ENCODE measurements at places on chromosomes 5 and 9.

GRCh38 chr5:16726538-16726946, 109.7 kb upstream of the RETREG1 start:
- no peak for DNase-seq

DNA sequence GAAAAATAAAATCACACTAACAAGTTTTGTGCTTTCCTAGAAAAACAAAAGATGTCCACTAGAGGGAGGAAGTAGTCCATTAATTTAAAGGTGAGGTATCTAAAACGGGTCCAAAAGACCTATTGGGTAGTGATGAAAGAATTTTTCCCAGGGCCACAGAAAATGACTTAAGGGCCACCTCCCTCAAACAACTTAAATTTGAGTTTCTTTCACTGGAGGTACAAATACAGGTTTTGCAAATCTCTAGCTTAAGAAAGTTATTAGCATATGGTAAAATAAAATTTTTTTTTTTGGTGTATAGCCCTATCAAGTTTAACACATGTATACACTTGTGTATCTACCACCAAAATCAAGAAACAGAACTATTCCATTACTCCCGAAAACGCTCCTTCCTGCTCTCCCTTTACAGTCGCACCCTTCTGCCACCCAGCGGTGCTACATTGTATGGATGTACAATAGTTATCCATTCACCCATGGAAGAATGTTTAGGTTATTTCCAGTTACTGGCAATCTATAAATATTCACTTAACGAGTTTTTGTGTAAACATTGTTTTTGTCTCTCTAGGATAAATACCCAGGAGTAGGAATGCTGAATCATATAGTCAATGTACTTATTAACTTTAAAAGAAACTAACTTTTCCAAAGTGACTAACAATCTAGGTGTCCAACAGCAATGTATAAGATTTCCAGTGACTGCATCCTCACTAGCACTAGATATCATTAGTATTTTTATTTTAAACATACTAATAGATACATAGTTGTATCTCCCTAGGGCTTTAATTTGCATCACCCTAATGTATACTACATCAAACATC, 21.9 kb downstream of the DEPDC1B start:
- no peak for DNase-seq

- no peak for DNase-seq
These were observed 219.1 kb downstream of the C9orf50 start for GRCh38 chr9:129401623-129402370.

DNA sequence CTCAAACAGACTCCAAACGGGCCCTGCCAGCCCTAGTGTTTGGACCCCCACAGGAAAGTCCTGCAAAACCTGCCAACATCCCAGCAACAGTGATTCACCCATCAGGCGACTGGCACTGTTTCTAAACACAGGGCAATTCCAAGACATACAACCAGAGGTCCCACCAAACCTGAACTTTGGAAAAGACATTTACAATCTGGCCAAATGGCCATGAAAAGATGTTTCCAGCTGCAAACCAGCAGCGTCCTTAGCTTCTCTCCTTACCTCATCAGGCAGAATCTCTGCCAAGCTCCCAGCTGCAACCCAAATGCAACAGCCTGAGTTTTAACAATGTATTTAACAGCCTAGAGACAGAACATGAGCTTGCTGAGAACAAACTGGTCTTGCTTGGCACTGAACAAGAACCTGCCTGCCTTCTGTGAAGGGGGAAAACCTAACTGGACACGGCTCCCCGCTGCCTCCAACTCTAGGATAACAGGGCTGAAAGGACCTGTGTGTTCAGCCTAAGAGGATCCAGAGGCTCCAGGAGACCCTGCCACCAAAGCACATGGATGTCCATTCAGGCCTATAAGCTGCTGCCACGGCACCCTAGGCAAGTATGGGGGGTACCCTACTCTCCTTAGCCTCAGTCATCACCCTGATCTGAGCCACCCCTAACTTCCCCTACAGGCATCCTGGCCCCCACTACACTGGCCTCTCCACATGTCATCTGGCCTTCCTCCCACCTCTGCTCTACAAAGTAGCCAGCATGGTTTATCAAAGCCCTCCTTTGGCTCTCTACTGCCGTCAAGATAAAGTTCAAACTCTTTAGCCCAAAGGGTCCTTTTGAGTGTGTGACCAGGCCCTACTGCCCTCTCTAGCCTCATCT, 5.6 kb downstream of the P4HA2 start:
- DNase-seq: no peak

GRCh38 chr5:132785864-132786263, 8.8 kb upstream of the SEPTIN8 start:
- DNase-seq: no peak

GRCh38 chr9:127977884-127978647, 2.7 kb downstream of the EEIG1 start:
- no peak for DNase-seq

GRCh38 chr5:87876616-87877015, 392.0 kb downstream of the TMEM161B start:
- DNase-seq: no peak

DNA sequence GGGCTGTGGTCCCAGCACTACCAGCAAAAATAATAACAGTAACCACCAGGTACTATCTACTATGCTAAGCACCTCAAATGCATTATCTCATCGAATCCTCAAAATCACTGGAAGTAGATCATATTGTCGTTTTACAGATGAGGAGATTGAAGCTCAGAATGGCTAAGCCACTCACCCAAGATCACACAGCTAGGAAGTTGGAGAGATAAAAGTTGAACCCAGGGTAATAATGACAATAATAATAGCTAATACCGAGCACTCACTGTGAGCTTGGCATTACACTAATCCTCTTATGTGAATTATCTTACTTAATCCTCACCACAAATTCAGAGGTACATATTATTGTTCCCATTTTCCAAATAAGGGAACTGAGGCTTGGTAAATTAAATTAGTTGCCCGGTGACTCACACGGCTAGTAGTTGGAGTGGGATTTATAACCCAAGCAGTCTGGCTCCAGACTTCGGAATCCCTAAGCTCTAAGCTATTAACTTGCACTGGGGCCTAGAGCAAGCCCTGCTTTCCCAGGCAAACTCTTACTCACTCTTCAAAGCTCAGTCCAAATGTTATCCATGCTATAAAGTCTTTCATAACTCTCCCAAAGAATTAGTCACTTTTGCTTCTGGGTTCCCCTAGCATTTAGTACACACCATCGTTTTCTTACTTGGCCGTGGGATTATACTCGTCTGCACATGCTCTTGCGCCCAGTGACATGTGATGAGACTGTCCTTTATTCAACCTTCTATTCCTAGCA, 3.8 kb downstream of the ARSI start:
- DNase-seq: peak; percentile 68

- DNase-seq: no peak
These were observed 208.2 kb downstream of the SLCO4C1 start for GRCh38 chr5:102087906-102088305.

GRCh38 chr5:78824831-78825281, 160.3 kb downstream of the ARSB start:
- no peak for DNase-seq

GRCh38 chr5:10297646-10298204, 10.0 kb downstream of the CMBL start:
- no peak for DNase-seq

- no peak for DNase-seq
These were observed 150.2 kb downstream of the KIAA0825 start for GRCh38 chr5:94467954-94468930.

DNA sequence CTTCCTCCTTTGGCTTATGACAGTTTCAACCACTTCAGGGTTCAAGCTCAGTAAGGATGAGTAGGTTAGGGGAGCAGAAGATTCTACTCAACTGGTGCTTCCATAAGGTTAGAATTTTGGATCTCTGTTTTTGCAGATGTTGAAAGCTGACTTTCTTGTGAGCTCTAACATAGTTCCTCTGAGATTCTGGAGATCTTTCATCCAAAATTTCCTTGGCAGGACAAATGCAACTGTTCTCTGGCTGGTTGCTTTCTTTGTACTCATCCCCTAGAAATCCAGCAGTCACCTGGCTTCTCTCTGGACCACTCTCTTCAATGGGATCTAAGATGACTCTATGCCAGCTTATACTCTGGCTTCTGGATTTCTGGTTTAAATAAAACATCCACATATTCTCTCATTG, 189.6 kb downstream of the ESM1 start:
- no peak for DNase-seq

DNA sequence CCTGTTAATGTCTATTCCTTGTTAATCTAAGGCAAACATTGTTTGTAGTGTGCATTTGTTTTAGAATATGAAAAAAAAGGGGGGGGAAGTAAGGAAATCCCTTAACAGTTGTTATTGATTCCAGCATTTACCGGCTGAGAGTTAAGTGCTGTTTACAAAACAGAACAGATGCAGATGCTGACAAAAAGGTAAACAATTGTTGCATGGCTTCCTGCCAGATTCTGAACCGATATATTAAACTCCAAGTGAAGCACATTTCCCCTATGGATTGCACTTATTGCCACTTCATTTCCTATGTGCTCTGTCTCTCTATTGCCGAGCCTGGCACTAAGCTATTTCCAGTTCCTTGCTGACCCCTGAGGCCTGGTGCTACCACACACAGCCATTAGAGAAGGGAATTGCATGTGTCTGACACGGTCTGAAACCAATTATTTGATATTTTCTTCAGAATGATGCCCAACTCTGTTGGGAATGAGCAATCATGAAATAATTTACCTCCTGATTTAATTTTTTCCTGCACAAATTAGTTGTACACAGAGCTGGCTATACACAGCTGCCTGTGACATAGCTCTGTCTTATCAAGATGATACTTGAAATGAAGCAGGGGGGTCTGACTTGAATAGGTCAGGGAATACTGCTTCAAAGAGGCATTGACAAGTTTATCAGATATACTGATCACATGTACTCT, 109.8 kb downstream of the KIAA0825 start:
- DNase-seq: no peak

GRCh38 chr9:136036050-136036449, 59.0 kb downstream of the NACC2 start:
- DNase-seq: no peak

DNA sequence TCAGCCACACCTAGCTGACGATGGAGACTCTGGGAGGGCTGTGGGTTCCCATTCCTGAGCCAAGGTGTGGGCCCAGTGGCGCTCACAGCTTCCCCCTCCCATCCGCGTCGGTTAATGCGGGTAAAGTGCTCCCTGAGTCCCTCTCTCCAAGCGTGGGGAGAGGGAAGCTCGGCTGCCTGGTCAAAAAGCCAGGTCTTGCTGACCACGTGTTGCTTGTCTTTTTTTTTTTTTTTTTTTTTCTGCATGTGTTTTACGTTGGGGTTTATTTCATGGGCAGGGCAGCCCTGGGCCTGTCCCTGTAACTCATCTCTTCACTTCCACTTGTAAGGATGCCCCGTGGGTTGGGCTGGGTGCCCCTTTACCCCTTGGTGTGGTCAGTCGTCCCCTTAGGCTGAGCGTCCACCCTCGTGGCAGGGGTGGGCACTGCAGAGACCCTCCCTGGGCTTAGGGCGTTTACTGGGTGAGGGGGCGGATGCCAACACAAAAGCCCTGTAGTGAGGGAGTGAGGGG, 11.9 kb downstream of the NKD2 start:
- DNase-seq: no peak

- no peak for DNase-seq
These were observed 104.1 kb upstream of the ZNF462 start for GRCh38 chr9:106758911-106759310.

GRCh38 chr5:138986186-138986800, 111.2 kb upstream of the LRRTM2 start:
- peak; percentile 32 for DNase-seq

DNA sequence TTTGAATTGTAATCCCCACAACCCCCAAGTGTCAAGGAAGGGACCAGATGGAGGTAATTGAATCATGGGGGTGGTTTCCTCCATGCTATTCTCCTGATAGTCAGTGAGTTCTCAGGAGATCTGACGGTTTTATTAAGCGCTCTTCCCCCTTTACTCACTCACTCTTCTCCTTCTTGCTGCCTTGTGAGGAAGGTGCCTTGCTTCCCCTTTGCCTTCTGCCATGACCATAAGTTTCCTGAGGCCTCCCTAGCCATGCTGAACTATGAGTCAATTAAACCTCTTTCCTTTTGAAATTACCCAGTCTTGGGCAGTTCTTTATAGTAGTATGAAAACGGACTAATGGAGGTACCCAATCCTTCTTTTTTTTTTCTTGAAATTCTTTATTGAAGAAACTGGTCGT, 2.2 kb upstream of the CEP120 start:
- no peak for DNase-seq

DNA sequence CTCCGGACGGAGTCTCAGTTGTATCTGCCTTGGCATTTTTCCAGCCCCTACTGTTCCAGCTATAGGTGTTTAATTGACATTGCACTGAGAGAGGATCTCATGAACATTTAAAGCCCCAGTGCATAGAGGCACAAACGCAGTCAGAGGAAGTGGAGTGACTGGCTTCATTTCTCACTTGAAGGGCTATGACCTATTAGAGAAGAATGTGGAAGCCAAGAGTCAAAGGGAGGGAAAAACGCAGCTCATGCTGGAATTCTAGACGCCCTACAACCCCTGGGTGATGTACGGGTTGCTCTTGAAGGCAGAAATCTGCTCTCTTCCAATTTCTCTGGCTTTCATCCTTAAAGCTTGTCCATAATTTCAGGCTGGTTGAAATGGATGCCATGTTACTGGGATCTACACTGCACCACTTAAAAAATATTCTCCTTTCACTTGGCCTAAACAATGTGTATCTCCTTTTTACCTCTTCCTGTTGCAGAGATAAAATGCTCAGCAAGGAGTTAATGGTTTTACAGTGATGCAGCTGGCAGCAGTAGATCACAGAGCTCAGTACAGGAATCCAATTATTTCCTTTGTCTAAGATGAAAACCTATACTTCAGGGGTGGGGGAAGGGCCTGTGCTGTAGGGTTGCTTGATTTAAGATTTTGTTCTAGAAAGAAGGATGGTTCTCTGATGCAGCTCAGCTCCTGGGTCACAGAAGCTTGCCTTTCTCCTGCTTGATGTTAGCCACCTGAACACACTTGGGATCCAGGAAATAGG, 61.8 kb upstream of the MAMDC2 start:
- DNase-seq: no peak

DNA sequence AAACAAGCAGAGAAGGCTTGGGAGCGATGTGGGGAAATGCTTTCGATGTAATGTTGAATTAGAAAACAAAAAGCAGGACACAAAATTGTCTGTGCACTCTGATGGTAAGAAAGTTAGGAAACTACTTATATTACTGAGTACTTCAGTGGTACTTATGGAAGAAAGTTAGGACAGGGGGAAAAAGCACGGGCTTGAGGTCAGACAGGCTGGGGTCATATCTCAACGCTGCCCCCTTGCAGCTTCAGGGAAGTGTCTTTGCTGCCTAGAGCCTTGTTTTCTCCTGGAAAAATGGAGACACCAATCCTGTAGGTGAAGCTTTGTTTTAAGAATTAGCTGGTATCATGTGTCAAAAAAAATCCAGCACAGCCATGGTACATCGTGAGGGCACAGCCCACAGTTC, 23.0 kb downstream of the NEURL1B start:
- DNase-seq: no peak

All from D721Med (cell line).